ENCODE measurements at places on chromosomes 5 and 9.

DNA sequence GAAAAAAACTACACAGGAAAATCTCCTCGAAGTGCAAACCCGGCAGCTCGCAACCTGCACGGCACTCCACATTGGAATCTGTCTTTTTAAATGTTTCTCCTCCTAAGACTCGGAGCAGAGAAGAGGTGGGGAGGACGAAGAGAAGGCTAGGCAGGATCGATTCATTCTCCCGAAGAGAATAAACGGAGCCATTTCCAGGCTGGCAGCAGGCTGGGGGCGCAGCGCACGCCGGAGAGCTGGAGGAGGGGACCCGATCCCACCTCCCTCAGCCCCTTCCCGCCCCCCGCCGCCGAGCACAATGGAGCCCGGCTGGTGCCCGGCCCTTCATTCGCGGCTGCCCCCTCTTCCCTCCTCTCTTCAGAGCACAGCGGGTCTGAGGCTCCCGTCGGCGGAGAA, 628 bp downstream of the HOMER1 start:
- DNase-seq = peak; percentile 17

- no peak for DNase-seq
Observed at GRCh38 chr5:36655161-36655560, 48.8 kb downstream of the SLC1A3 start.

DNA sequence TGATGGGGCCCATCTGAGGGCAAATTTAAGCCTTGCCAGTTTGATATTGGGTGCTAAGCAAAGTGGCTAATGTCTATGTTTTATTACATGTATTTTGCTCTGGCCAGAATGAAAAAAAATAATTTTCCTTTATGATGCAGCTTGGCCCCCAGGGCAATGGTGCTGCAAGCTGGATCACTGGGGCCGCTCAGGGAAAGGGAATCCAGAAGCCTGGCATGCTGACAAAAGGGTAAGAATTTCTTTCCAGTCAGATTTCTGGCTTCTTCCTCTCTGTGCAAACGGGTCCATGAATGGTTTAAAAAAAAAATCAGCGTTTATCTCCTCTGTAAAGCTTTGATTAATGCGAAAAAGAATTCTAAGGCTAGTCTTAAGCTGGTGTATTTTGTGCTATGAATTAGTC, 138.4 kb downstream of the MAPKAP1 start:
- no peak for DNase-seq

DNA sequence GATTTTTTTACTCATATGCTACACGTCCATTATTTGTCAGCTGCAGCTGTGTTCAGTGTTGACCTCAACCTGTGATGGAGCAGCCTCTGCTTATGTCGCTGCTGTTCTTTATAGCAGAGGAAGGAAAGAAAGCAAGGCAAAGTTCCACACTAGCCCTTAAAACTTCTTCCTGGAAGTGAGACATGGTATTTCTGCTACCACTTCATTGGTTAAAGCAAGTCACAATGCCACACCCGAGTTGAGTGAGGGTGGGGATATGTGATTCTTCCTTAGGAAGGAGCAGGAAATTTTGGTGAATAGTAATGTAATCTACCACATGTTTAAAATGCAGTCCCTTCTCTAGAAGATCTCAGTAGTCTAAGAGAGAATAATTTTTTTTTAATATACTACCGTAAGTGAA, 224.8 kb upstream of the DMRT1 start:
- DNase-seq = no peak

DNA sequence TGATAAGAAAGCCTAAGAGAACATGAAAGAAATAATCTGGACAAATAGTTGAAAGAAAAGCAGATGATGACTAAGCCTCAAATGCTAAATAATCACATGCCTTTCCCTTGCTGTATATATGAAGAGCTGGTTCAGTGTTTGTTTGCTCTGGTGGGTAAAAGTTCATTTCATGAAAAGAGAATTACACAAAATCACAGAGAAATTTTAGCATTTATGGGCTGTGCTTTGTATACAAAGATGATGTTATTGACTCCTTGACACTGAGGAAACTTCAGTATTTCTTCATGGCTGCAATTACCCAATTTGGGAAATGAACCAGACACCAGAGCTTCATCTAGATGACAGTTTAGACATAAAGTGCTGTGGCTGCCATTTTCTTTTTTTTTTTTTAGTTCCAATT, 527.2 kb downstream of the NR2F1-AS1 start:
- DNase-seq = no peak

GRCh38 chr5:117220730-117221129, 646.1 kb upstream of the SEMA6A start:
- no peak for DNase-seq
